ENCODE measurements at places on chromosomes 1 and 21. TPM values are rescaled to one million over a fixed set of nuclear protein-coding genes. Genes with fewer than 3 reads are reported as not detected.

The GPR25 gene
- total RNA-seq: not detected

The KANK4 gene
- total RNA-seq: 0.09 TPM

The DCST2 gene
- total RNA-seq: not detected

The SLC44A5 gene
- 3.7 TPM for total RNA-seq

The IL6R gene
- 4.5 TPM for total RNA-seq

The SLFNL1 gene
- 0.17 TPM for total RNA-seq

The KRTAP19-3 gene
- total RNA-seq: not detected
